H1 (cell line): ENCODE measurements at places on chromosomes 1 and 21. TPM values are rescaled to one million over a fixed set of nuclear protein-coding genes. Genes with fewer than 3 reads are reported as not detected.

The ZMPSTE24 gene
- polyA plus RNA-seq = 7.9 and 12.7 TPM in 2 replicates

The CD101 gene
- polyA plus RNA-seq = 1.2 and 1.5 TPM in 2 replicates

The S100A1 gene
- 1.1 and 2.0 TPM in 2 replicates for polyA plus RNA-seq

The C1orf141 gene
- polyA plus RNA-seq = not detected in 2 replicates

The CELA3B gene
- polyA plus RNA-seq = not detected in 2 replicates

The AGT gene
- polyA plus RNA-seq = 0.20 and 0.27 TPM in 2 replicates

The SLAMF9 gene
- not detected in 2 replicates for polyA plus RNA-seq

The SLAMF7 gene
- polyA plus RNA-seq = not detected in 2 replicates

The TRMT1L gene
- polyA plus RNA-seq = 8.2 and 13.8 TPM in 2 replicates

The SMIM1 gene
- polyA plus RNA-seq = 9.7 and 12.1 TPM in 2 replicates

The ANKRD35 gene
- 1.4 and 1.6 TPM in 2 replicates for polyA plus RNA-seq

The CFAP74 gene
- 0.09 and 0.22 TPM in 2 replicates for polyA plus RNA-seq

The SMIM11 gene
- polyA plus RNA-seq = 1.6 and 3.2 TPM in 2 replicates

The SPRR1A gene
- polyA plus RNA-seq = not detected in 2 replicates

The S100A12 gene
- not detected in 2 replicates for polyA plus RNA-seq

The ARTN gene
- polyA plus RNA-seq = 13.5 and 17.4 TPM in 2 replicates

The LEFTY1 gene
- 4.5 and 7.3 TPM in 2 replicates for polyA plus RNA-seq

The HEYL gene
- 1.8 and 2.9 TPM in 2 replicates for polyA plus RNA-seq

The NTNG1 gene
- 0.83 and 1.2 TPM in 2 replicates for polyA plus RNA-seq

The KRTAP21-2 gene
- not detected in 2 replicates for polyA plus RNA-seq

The SPRR2E gene
- polyA plus RNA-seq = not detected in 2 replicates

The DCDC2B gene
- polyA plus RNA-seq = not detected in 2 replicates

The HPDL gene
- polyA plus RNA-seq = 62.7 and 100 TPM in 2 replicates

The TRMT13 gene
- 1.8 and 3.6 TPM in 2 replicates for polyA plus RNA-seq

The NPPB gene
- polyA plus RNA-seq = 0.36 and 0.77 TPM in 2 replicates

The SLC1A7 gene
- polyA plus RNA-seq = 0.03 TPM in 1 of 2 replicates, not detected in the other

The NBPF1 gene
- polyA plus RNA-seq = 8.5 and 9.6 TPM in 2 replicates

The LCE2A gene
- not detected in 2 replicates for polyA plus RNA-seq

The KRTAP7-1 gene
- not detected in 2 replicates for polyA plus RNA-seq

The HMGN2 gene
- 144 and 254 TPM in 2 replicates for polyA plus RNA-seq

The OXCT2 gene
- polyA plus RNA-seq = 2.6 and 3.4 TPM in 2 replicates

The AMY1B gene
- polyA plus RNA-seq = not detected in 2 replicates

The SPATA1 gene
- polyA plus RNA-seq = 0.51 TPM in 1 of 2 replicates, not detected in the other

The FOXJ3 gene
- 38.8 and 51.9 TPM in 2 replicates for polyA plus RNA-seq

The TSACC gene
- 3.3 and 5.0 TPM in 2 replicates for polyA plus RNA-seq

The DNAJC6 gene
- polyA plus RNA-seq = 1.6 and 2.3 TPM in 2 replicates

The FHAD1 gene
- 0.39 TPM in 2 replicates for polyA plus RNA-seq

The TSPEAR gene
- polyA plus RNA-seq = 0.89 and 1.5 TPM in 2 replicates

The ITLN1 gene
- not detected in 2 replicates for polyA plus RNA-seq
